ENCODE measurements at places on chromosomes 1 and 21.

DNA sequence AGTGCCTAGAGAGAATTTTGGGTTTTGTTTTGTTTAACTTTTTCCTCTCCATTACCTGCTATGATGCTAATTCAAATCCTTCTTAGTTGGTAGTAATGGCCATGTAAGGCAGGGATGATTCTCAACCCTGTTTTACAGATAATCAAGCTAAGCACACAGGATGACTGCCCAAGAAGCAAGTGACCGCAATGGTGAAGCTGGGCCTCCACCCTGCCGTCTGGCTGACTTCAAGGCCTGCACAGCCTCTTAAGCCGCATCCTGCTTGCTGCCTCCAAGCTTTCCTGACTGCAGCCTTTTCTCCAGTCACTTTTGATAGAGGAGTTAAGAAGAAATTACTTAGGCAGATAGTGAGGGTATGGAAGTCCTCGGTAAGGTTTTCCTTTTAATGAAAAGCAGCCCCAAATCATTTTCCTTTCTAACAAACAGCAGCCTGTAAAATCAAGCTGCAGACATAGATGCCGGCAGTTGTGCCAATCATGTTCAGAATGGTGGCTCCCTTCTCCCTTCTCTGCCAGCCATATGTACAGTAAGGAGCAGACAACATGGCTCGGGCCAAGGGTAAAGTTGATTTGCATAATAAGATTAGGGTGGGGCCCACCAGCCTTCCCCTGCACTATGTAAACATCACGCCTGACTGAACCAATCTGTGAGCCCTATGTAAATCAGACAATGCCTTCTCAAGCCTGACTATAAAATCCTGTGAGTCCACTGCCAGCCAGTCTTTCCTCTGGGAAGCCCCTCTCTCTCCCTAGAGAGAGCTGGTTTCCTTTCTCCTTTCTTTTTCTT is 8.8 kb upstream of the CTBS start:
- DNase-seq, result no peak

DNA sequence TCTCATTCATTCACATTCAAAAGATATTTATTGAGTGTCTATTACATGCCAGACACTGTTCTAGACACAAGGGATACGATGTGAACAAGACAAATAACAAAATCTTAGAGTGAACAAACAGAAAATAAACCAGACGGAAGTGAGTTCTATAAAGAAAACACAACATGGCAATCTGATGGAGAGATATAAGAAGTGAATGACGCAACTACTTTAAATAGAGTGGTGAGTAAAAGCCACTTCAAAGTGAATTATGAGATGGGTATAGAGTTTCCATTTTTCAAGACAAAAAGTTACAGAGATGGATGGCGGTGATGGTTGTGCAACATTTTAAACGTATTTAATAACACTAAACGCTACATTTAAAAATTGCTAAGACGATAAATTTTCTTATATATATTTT is 75.4 kb downstream of the CEP170 start:
- no peak for DNase-seq

- DNase-seq, result no peak
Observed at GRCh38 chr1:233935297-233935868, 30.9 kb downstream of the SLC35F3 start.

DNA sequence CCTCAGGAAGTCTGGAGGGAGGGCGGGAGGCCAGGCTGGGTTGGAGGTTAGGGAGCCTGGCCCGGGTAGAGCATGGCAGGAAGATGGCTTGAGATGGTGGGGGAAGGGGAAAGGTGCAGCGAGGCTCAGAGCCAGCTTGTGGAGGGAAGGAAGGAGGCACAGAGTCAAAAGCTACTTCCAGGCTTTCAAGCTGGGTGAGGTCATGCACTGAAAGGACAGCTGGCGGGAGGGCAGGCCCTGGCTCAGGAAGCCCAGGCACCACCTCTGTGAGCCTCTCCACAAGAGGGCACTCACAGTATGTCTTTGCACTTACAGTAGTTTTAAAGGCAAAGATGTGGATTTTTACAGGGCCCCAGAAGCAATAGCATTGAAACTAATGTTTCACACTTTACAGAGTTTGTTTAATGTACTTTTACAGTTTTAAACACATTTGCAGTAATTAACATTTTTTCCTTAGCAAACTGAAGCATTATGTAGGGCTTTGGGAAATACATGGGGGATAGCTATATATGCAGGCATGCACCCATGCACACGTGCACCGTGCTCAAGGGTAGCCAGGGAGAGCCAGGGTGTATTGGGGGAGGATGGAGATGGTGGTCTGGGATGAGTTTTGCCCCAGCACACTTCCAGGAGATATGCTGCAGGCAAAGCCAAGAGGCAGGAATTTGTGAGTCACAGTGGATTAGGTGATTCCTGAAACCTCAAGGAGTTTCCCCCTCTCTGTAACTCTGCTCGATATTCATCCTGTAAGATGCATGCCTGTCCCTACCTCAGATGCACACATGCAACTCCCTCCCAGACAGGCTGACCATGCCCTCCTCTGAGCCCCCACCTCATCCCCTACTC is 6.1 kb upstream of the ADAM15 start:
- peak; percentile 91 for DNase-seq

GRCh38 chr1:236122176-236122575 is 20.2 kb upstream of the GPR137B start:
- DNase-seq, result no peak

GRCh38 chr1:228350831-228351781 is 55.5 kb downstream of the TRIM11 start:
- DNase-seq, result no peak

GRCh38 chr1:24748191-24749121 is 3.2 kb downstream of the CLIC4 start:
- no peak for DNase-seq

GRCh38 chr1:199163670-199164069 is 524.8 kb downstream of the PTPRC start:
- DNase-seq, result no peak

- no peak for DNase-seq
Observed at GRCh38 chr1:207762622-207763021, 10.8 kb downstream of the CD46 start.

DNA sequence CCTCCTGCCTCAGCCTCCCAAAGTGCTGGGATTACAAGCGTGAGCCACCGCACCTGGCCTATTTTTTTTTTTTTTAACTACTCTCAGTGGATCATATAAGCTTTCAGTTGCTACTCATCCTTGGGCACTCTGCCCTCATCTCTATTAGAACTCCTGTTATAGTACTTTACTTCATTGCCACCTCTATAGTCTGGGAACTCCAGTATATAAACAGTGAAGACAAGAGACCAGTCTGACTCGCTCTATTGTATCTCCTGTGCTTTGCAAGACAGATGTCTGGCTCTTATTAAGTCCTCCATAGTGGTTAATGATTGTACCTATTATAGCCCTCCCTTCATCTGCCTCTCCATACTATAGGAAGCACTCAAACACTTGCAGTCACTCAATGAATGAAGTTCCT is 15.1 kb downstream of the KHDRBS1 start:
- DNase-seq, result no peak

DNA sequence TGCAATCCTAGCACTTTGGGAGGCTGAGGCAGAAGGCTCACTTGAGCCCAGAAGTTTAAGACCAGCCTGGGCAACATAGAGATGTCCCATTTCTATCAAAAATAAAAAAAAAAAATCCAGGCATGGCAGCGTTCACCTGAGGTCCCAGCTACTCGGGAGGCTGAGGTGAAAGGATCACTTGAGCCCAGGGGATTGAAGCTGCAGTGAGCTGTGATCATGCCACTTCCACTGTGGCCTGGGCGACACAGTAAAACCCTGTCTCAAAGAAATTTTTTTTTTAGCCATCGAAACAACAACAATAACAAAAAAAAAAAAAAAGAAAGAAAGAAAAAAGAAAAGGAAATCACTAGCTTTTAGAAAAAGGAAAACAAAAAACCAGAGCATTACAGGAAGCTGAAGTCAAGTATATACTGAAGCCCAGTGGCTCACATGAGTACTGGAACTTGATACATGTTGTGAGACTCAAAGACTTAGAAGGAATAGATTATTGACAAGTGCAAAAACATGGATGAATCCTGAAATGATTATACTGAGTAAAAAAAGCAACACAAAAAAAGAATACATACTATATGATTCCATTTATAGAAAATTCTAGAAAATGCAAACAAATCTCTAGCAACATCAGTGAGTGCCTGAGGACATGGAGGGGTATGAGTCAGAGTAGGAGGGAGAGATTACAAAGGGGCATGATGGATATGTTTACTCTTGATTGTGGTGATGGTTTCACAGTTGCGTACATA is 6.1 kb upstream of the RABGAP1L start:
- DNase-seq, result no peak

GRCh38 chr1:147541672-147542568 is 619 bp downstream of the BCL9 start:
- peak; percentile 44 for DNase-seq

- no peak for DNase-seq
Observed at GRCh38 chr1:225834417-225835329, 24.7 kb downstream of the EPHX1 start.

GRCh38 chr1:210598135-210598652 is 269.5 kb downstream of the HHAT start:
- no peak for DNase-seq

- DNase-seq, result peak; percentile 74
Observed at GRCh38 chr1:225318706-225319575, 108.9 kb downstream of the LBR start.

DNA sequence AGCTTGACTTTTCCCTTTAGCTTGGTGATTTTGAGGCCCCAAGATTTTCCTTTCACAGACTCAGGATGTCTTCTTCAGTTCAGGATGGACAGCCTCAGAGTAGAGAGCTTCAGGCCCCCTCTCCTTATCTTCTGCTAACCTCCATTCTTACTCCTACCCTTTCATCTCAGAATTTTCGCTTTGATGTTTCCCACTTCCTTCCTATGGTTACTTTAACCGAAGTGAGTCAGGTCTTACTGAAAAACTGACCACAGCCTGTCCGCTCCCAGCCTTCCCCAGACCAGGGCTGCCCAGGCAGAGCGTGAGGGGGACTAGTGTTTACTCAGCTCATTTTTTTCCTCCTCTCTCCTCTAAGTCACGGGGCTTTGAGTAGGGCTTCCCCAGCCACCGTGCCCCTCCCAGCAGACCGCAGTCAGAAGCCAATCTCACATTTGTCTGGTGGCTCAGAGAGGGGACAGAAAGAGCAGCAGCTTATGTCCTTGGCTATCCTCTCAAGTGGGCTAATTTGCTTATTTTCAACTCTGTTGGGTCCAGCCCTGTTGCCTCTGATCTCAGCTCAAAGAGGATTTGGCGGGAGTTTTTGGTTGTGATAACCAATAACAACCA is 4.2 kb upstream of the IL19 start:
- DNase-seq, result no peak

- DNase-seq, result no peak
Observed at GRCh38 chr1:31437433-31438037, 24.5 kb downstream of the SERINC2 start.

DNA sequence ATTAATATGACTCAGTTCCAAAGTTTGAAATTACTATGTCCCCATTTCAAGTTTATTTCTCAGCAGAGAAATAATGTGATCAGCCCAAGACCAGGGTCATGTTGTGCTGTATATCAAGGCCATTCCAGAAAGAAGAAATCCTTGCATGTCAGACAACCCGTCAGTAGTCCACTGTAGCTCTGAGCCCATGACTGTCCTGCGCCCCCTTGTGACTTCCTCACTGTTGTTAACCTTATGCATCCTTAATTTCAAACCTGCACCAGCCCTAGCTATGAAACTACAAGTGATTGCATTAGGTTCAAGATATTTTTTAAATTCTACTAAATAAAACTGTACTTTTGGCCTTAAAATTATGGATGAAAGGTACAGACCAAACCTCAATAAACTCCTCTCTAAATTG is 133.0 kb downstream of the LRRC7 start:
- peak; percentile 34 for DNase-seq

DNA sequence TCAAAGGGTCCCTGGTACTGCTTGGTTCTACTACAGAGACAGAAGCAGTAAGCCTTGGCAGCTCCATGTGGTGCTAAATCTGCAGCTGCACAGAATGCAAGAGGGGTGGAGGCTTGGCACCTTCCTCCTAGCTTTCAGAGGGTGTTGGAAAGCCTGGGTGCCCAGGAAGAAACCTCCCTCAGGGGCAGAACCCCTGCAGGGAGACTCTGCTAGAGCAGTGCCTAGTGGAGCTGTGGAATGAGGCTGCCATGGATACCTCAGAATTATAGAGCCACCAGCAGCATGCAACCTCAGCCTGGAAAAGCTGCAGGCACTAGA is 76.2 kb upstream of the TLR5 start:
- no peak for DNase-seq

DNA sequence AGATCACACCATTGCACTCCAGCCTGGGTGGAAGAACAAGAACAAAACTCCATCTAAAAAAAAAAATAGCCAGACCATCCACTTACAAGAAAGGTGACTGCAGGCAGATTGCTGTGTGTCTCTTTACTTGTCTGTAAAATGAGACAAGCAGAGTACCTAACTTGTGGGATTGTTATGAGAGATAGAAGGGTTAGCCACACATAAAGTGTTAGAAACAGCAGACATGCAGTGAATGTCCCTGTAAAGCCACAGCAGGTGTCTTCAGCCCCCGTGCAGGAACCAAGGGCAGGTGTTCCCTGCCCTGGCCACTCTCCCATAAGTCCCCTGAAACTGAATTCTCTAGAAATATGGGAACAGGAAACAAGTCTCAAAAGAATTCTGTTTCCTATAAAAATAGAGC is 40.8 kb upstream of the EFHD2 start:
- no peak for DNase-seq

GRCh38 chr1:26768755-26769154 is 19.0 kb upstream of the PIGV start:
- no peak for DNase-seq

GRCh38 chr1:53968125-53968513 is 22.0 kb downstream of the LRRC42 start:
- DNase-seq, result no peak

DNA sequence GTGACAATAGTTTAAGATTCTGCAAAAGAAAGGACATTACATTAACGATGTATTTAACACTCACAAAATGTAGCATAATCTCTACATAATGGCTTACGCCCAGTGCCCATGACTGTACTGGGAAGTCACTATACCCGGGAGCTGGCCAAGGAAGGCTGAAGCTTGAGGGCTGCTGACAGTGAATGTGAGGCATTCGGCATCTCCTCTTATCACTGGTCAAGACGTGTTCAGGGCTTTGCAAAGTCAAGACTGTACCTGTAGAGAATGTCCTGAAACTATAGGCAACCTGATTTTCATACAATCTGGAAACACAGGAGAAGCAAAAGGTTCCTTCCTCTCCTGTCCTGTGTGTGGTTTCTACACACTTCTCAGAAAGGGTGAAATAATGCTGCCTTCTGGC is 12.7 kb upstream of the IFNGR2 start:
- no peak for DNase-seq

- no peak for DNase-seq
Observed at GRCh38 chr21:38839328-38840286, 33.9 kb downstream of the ETS2 start.

GRCh38 chr1:243267914-243268653 is 12.2 kb downstream of the SDCCAG8 start:
- DNase-seq, result no peak

- no peak for DNase-seq
Observed at GRCh38 chr1:63509718-63510117, 13.3 kb downstream of the ITGB3BP start.

- DNase-seq, result no peak
Observed at GRCh38 chr1:85171721-85172120, 29.1 kb downstream of the SYDE2 start.

GRCh38 chr1:148162363-148162762 is 10.3 kb upstream of the NBPF11 start:
- DNase-seq, result no peak

Measured in iPS-NIHi11 (cell line).